Activated naive CD8-positive, alpha-beta T cell treated with anti-CD3 and anti-CD28 coated beads, Interleukin-2, amount 50 U/mL, for 16 hours (primary cell): ENCODE measurements at places on chromosomes 4 and X.

DNA sequence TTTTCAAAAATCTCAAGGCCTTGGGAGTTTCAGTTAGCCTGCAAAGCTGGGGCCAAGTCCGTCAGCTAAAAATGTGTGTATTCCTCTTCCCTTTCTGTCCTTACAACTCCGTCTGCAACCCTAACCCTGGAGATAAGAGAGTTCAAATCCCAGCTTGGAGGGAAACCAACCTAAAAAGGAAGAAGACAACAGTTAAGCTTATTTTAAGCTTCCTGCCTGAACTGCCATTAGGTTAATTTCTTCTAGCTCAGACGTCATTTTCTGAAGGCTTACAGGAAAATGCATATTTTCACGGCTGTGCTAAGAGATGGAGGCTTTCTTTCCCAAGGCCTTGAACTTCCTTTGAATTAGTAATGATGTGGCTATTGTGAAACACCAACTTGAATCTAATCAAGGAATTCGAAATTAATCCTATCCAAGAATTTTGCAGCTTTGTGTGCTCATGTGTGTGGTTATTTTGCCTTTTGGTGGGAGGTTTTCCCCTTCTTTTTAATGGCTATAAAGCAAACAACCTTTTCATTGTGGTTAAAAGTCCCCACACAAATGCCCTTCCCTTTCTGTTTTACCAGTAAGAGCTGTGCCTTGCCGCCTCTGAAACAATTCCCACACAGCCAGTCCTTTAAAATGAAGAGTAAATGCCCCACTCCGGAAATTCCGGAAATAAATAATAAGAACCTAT is 103.5 kb downstream of the IRF2 start:
- DNase-seq, result no peak

DNA sequence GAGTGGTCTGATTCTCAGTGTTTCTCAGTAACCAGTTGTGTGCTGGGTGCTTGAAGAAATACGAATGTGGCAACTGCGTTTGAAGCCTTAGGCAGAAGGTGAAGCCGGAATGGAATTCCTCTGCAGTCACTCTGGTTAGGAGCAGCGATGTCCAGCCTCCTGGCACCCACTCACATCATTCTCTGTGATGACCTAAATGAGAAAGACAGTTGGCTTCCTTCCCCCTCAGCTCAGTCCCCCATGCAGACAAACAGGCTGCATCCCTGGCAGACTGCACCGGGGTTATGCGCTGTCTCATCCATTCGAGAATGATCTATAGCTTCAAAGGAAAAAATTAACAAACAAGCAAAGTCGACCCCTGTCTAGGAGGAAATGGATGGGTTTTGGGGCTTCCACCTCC is 170.1 kb upstream of the SCML1 start:
- no peak for DNase-seq

- no peak for DNase-seq
Measured at GRCh38 chrX:30150196-30150895, 65.0 kb upstream of the MAGEB2 start.

GRCh38 chrX:134426281-134426680 is 33.7 kb upstream of the HPRT1 start:
- DNase-seq, result no peak

DNA sequence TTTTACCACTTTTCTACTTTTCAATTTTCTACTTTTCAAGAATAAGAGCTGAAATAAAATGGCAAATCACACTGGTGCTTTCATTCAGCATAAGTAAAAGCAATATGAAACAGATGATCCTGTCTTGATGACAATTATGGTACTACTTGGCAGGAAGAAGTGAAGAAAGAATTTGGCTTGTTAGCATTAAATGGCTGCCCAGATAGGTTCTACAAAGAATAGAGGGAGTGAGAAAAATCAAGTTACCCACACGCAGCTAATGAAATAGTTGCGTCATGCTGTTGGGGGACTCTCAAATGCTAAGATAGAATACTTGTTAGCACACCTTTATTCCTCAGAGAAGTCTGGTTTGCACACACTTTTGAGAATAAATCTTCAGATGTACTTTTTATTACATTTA is 12.5 kb upstream of the LCORL start:
- no peak for DNase-seq

DNA sequence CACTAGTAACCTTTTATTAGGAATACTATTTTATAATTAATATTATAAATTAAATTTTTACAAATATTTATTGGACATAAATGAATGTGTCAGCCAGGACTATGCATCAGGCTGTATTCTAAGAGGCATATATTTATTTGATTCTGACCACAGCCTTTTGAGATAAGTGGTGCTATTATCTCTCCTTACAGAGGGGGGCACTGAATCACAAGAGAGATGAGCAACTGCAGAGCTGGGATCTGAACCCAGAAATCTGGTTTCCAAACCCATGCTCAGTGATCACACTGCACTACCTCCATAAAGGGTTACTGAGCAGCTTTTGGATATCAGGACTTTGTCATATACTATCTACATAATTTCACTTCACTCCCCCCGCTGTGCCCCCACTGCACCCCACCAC is 322.0 kb downstream of the TMA16 start:
- DNase-seq, result no peak

GRCh38 chr4:87426865-87427517 is 4.6 kb downstream of the NUDT9 start:
- DNase-seq, result no peak

DNA sequence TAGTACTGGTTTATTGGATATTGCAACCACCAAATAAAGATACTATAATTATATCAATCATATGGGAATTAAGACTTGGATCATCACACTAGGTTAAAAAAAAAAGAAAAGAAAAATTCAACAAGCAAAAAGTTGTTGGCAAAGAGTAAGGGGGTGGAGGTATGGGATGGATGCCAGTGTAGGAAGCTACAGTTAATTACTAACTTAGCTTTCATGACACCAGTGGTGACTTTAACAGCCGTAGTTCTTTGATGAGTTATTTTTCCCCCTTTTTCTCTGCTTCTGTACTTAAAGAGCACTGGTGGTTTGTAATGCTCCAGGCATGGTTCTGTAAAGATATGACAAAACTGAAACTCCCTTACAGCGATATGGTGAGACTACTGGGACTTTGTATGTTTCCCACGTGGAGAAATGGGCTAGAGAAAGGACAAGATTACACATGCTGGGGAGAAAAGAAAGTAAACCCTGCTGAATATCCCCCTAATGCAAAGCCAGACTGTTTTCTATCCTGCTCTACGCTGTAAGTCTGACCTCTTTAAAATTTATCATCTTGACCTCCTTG is 210.8 kb downstream of the SPOCK3 start:
- DNase-seq, result no peak
